IPS-NIHi11 (cell line): ENCODE measurements at places on chromosomes 13 and 19.

- no peak for DNase-seq
Observed at GRCh38 chr13:111323549-111323948, 3.1 kb downstream of the TEX29 start.

DNA sequence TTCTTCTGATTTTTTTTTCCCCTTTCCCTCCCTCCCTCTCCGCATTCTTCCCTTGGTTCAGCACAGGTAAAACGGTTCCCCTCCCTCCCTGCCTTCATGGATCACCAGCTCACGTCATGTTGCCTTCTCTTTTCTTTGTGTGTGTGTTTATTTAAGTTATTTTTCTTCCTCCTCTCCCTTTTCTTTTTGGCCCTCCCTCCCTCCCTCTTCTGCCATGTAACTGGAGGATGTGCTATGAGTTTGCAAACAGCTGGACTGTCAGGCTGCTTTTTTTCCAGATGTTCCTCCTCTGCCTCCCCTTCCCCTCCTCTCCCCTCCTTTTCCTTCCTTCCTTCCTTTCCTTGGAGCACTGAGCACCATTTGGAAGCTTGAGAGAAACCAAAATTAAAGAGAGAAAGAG is 2.0 kb downstream of the LENG9 start:
- DNase-seq: no peak

DNA sequence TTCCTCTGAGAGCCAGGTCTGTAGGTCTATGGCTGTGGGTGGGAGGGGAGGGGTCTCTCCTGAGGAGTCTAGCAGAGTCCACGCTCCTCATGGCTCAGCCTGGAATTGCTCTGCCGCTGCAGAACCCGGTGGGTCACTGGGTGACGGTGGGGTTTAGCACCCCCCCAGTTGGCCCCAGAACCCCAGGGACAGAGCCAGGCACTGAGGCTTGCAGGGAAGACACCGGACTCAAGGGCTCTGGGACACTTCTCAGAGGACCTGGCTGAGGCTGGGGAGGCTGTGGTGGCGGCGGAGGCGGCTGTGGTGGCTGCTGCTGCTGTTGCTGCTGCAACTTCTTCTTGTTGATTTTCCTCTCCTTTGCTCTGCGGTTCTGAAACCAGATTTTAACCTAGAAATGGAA is 6.1 kb downstream of the CDX2 start:
- DNase-seq: no peak

GRCh38 chr13:27980280-27980998 is 8.1 kb downstream of the URAD start:
- DNase-seq: no peak

GRCh38 chr13:79289571-79289970 is 116.5 kb downstream of the RBM26 start:
- DNase-seq: no peak

DNA sequence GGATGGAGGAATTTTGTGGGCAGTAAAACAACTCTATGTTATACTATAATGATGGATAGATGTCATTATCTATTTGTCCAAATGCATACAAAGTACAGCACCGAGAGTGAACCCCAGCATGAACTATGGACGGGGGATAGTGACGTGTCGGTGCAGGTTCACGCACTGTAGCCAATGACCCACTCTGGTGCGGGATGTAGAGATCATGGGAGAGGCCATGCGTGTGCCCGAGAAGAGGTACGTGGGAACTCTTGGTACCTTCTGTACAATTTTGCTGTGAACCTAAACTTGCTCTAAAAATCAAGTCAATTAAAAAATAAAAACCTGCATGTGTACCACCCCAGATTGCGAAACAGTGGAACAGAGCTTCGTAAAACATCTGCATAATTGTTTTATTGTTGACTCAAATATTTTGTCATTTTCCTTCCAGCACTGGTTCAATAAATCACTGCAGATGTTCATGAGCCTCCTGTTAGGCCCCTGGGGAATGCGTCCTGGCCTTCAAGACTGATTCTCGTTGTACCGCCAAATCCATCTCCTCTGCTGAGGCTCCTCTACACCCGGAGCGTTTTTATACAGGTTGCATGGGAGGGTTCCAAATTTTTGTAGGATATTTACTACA is 30.9 kb downstream of the COL4A1 start:
- DNase-seq: no peak

- DNase-seq: no peak
Observed at GRCh38 chr19:37127999-37128820, 44.3 kb downstream of the ZNF585A start.

DNA sequence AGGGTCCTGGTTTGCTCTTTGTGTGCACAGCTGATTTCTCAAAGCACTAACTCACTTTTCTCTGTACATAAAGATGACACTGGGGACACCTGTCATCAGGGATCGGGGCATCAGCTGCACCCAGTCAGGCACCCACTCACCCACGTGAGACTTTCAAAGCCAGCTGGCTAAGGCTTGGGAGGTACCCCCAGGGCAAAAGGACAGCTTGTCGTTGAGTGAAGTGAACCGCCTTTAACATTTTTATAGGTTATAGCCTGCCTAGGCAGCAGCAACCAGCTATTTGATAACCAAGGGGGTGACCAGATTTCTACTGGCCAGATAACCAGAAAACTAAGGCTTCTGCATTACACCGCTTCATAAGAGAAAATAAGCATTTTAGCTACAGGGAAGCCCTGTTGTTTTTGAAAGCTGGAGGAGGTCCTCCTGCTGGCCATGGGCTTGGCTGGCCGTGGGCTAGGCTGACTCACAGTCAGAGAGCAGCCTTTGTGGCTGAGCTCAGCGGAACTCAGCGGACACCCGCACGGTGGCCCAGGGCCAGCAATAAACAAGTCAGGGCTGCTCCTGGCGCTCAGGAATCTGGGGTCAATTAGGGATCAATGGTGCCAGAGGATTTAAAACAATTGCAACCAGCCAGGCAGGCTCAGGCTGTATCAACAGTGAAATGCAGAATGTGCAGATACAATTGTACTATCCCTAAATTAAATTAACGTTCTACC is 57.1 kb downstream of the ALOX5AP start:
- peak; percentile 82 for DNase-seq

GRCh38 chr13:98918771-98919170 is 59.1 kb downstream of the DOCK9 start:
- DNase-seq: no peak

- DNase-seq: no peak
Observed at GRCh38 chr19:44662691-44663385, 8.4 kb upstream of the CEACAM19 start.

GRCh38 chr19:10168386-10168948 is 26.3 kb downstream of the DNMT1 start:
- no peak for DNase-seq

DNA sequence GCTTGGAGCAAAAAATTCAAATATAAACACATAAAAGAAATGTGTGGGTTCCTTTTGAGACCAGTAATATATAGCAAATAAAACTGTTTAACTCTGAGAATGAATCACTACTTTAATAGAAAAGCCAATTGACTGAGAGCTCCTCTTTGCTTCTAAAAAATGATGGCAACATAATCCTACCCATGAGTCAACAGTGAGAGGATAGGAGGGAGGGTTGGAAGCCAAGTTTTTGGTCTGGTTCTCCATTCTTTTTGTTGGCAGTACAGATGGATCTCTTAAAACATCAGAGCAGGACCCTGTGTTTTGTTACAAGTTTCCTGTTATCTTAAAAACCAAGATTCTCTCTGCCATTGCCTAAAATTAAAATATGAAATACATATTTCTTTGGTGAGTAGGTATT is 50.0 kb upstream of the POSTN start:
- no peak for DNase-seq

GRCh38 chr13:78910147-78910546 is 251.2 kb upstream of the OBI1 start:
- DNase-seq: no peak

GRCh38 chr13:21344662-21345176 is 114.4 kb downstream of the ZDHHC20 start:
- DNase-seq: no peak

GRCh38 chr13:111900390-111901131 is 166.4 kb upstream of the SOX1 start:
- no peak for DNase-seq

GRCh38 chr13:19959831-19960652 is 1.5 kb downstream of the ZMYM2 start:
- DNase-seq: peak; percentile 74

- DNase-seq: peak; percentile 35
Observed at GRCh38 chr19:43380008-43380407, 26.5 kb downstream of the CD177 start.

- DNase-seq: no peak
Observed at GRCh38 chr13:37596805-37597204, 1.8 kb downstream of the POSTN start.

- DNase-seq: no peak
Observed at GRCh38 chr19:29943615-29944014, 1.6 kb downstream of the URI1 start.

DNA sequence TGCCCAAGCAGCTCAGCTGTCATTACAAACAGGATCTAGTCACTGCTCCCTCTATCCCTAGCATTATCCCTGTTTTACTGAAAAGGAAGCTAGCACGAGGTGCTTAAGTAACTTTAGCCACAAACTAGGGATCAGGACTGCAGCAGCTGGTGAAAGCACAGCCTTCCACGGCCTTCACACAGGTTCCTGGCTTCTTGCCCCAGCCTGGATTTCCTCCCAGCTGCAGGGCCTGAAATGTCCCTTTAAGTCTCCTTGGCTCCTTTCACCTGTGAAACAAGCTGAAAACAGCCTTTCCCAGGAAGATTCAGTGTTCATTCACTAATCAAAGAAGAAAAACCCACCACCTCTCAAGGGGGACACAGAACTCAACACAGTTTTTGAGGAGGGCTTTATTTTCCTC is 754.5 kb downstream of the DIAPH3 start:
- peak; percentile 32 for DNase-seq

DNA sequence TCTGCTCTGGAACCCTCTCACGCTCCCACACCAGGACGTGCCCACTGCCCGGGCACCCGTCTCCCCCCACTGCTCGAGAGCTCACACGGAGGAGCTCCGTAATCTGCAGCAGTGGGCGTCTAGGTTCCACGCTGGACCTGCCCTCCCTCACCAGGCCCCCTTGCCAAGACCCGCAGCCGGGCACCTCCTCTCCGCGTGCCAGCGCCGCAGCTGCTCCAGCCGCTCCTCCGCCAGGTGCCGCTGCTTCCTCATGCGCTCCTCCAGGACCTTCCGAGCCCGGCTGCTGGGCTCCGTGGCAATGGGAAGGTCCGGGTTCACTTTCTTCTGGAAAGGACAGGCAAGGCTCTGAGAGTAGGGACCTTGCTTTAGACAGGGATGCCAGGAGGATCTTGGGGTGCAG is 35.0 kb upstream of the MATK start:
- no peak for DNase-seq

DNA sequence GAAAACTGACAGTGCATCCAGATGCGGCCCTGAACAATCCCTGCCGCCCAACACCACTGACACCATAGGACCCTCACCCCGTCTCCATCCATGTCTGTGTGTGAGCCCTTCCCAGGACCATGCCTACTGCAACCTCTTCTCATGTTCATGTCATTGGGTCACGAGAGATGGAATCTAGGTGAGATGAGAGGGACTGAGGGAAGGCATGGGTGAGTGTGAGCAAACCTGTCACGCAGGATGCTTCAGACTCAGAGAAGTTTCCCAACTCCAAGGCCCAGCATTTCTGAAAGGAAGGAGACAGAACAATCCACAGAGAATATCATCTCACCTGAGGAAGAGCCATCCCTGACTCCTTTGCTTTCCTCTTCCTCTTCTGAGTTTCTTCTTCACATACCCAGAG is 5.7 kb downstream of the ZNF888 start:
- DNase-seq: no peak

DNA sequence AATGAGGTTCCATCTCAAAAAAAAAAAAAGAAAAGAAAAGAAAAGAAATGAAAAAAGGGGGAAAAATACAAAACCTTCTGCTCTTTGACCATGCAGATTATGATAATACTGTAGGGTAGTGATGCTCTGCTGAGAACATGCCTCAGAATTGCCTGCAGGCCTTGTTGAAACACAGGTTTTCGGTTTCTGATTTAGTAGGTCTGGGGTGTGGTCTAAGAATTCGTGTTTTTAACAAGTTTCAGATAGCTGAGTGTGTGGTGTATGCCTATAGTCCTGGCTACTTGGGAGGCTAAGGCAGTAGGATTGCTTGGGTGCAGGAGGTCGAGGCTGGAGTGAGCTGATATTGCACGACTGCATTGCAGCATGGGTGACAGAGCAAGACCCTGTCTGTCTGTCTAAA is 14.9 kb upstream of the CYP2B6 start:
- no peak for DNase-seq

DNA sequence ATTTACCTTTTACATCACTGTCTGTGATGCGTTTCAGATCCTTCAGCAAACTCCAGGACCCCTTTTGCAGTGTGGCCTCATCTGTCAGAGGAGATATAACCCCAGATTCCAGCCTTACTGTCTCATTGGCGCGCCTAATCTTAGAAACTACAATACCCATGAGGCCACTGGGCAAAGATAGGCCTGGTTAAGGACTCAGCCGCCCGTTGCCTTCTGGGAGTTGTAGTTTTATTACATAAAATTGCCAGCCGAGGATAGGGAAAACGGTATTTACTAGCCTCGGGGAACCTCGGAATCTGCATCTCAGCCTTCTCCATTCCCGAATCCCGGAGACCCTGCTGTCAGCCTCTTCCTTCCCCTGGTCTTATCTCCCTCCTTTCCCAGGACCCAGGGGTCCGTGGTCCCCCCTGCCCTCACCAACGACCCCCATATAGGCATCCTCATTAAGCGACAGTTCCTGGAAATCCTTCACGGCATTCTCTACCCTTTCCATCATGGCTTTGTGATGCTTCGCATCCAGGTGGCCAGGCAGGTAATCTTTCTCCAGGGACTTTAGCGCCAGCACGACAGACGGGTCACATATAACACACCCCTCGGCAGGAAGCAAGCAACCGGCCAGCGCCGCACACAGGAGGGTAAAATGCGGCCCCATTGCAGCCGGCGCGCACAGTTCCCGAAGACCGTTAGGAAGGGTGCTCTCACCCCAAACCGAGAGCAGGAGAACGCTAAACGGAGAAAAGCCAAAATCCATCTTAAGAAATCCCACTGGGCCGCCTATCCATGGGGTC is 1.3 kb downstream of the IZUMO1 start:
- peak; percentile 65 for DNase-seq

DNA sequence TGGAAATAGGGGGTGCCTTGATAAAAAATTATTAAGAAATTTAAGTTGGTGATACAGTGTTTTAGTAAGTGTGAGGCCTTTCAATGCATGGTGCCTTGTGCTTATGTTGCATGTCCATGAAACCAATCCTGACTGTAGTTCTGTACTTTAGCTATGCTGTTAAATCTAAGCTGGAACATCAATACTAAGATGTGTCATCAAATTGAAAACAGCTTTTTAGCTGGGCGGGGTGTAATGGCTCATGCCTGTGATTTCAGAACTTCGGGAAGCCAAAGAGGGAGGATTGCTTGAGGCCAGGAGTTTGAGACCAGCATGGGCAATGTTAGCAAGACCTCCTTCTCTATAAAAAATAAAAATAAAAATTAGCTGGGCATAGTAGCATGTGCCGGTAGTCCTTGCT is 930.3 kb upstream of the PCDH9 start:
- no peak for DNase-seq

DNA sequence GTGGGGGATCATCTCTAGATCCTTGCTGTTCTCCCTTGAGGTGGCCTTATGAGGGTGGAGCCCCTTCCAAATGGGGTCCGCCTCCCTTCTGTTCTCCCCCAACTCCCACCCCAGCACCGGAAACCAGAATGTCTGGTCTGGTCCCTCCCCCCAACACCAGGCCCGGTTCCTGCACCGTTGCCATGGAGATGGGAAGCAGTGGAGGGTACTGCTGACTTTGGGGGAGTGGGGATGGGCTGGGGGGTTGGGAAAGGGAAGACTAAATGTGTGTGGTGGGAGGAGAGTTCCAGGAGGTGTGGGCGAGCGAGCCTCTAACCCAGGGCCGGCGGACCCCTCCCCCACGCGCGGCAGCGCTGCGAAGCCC is 1.7 kb downstream of the SHANK1 start:
- DNase-seq: no peak
